ENCODE measurements at places on chromosomes 16 and 17. TPM values are rescaled to one million over a fixed set of nuclear protein-coding genes. Genes with fewer than 3 reads are reported as not detected.
A peak's percentile ranks its signal among the peaks of the same experiment; 100 is the strongest.

DNA sequence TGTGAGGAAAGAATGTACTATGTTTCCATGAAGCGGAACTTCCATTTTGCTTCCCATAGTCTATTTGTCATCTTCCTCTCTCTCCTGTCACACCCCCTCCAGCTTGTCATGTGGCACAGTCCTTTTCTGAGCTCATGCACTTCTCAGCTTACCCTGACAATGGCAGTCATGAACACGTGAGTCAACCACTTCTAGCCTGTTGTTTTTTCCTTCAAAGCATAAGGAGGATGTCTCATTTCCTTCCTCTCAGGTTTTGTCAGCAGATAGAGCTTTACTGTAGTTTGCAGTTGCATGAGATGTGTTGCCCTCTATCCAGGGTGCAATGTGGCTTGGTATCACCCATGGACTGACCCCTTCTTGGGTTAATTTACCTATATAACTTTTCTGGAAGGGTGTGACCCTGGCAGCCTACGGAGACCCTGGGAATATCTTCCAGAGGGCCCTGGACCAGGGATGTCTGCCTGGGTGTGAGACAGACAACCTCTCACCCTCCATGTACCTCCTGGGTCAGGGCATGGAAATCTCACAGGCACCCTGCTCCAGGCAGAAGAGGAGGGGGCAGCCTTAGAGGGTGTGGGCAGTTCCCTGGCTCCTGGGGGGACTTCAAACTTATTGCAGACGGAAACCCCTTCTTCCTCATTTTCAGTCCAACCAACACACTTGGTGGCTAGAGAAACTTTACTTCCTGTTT lies 4.0 kb upstream of the ZNF267 start:
- H3K36me3 ChIP-seq: no peaks in the 10 kb centered on the region
- peak overlapping the region; percentile 80 for H3K27ac ChIP-seq
- H3K4me3 ChIP-seq: no peak overlapping the region
- H3K4me1 ChIP-seq: peaks cover 17% of the 10 kb centered on the region

DNA sequence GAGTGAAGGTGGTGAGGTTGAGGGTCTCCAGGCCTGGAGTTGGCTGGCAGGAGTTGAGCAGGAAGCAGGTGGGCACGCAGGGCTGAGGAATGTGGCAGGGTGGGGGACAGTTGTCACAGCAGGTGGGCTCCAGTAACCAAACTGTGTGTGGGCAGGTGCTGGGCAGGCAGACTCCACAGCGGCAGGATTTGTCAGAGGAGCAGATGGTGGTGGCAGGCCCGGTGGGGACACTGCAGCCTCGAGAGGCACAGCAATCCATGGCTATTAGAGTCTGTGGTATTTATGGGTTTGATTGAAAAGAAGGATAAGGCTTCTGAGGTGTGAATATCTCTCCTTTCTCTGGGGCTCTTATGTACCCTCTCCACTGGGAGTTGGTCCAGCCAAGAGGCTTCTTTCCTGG lies at the start of gene KRTAP3-3:
Gene KRTAP3-3 (minus strand): TSS at position 326 of the 400 bp plus-strand sequence. CDS start 67 bp downstream, at position 259.
- no peaks in the 10 kb centered on the region for H3K27me3 ChIP-seq
- no peak within 1 kb of the TSS for H3K4me3 ChIP-seq
- DNase-seq: no peak
- H3K4me1 ChIP-seq: peaks cover 4% of the 10 kb centered on the region
- no peaks in the 10 kb centered on the region for H3K36me3 ChIP-seq

DNA sequence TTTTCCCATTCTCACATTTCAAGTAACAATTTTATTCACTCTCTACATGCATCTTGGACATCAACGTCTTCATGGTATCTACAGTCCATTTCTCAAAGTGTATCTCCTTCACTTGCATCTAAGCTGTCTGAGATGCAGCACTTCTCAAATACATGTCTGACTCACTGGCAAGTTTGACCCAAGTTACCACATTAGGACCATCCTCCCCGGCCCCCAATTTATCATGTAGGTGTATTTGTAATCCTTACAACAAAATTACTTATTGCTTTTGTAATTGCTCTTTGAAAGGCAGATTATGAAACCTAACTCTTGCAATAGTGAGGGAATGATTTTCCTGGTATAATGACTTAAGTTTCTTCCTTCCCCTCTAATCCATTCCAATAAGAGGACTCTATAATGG lies 28.9 kb upstream of the ULK2 start:
- H3K36me3 ChIP-seq: no peaks in the 10 kb centered on the region
- no peak overlapping the region for H3K27ac ChIP-seq
- no peaks in the 10 kb centered on the region for H3K27me3 ChIP-seq
- no peak for DNase-seq
- no peak overlapping the region for H3K4me3 ChIP-seq

- no peak for DNase-seq
- H3K4me3 ChIP-seq: no peak overlapping the region
- H3K27me3 ChIP-seq: no peaks in the 10 kb centered on the region
Measured at GRCh38 chr16:1042866-1043265, 29.7 kb upstream of the SSTR5 start.

- H3K36me3 ChIP-seq: no peaks in the 10 kb centered on the region
- H3K27ac ChIP-seq: no peak overlapping the region
- DNase-seq: no peak
- H3K4me3 ChIP-seq: no peak overlapping the region
Measured at GRCh38 chr17:57405491-57406072, 149.3 kb downstream of the MSI2 start.

DNA sequence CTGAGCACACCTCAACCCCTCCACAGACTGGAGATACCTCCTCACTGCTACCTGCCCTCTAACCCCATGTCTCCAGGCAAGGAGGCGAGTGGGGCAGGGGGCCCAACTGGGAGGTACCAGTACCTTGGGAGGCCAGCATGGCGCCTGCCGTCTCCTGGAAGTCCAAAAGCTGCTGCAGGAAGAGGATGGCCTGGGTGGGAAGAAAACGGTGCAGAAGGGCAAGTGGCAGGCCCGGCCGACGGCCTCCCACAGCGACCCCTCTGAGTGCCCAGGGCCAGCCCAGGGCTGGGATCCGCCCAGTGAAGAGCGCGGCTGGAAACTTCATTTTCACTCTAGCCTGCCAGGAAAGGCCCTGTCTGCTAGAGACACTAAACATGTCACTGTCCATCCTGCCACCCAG lies 8.5 kb downstream of the ZACN start:
- no peaks in the 10 kb centered on the region for H3K4me1 ChIP-seq
- DNase-seq: no peak
- no peak overlapping the region for H3K27ac ChIP-seq
- H3K27me3 ChIP-seq: no peaks in the 10 kb centered on the region

GRCh38 chr16:85778873-85779272 lies 20.5 kb downstream of the EMC8 start:
- no peak for DNase-seq
- no peaks in the 10 kb centered on the region for H3K27me3 ChIP-seq
- H3K4me3 ChIP-seq: no peak overlapping the region
- peaks cover 11% of the 10 kb centered on the region for H3K4me1 ChIP-seq
- no peaks in the 10 kb centered on the region for H3K36me3 ChIP-seq
- H3K27ac ChIP-seq: no peak overlapping the region

DNA sequence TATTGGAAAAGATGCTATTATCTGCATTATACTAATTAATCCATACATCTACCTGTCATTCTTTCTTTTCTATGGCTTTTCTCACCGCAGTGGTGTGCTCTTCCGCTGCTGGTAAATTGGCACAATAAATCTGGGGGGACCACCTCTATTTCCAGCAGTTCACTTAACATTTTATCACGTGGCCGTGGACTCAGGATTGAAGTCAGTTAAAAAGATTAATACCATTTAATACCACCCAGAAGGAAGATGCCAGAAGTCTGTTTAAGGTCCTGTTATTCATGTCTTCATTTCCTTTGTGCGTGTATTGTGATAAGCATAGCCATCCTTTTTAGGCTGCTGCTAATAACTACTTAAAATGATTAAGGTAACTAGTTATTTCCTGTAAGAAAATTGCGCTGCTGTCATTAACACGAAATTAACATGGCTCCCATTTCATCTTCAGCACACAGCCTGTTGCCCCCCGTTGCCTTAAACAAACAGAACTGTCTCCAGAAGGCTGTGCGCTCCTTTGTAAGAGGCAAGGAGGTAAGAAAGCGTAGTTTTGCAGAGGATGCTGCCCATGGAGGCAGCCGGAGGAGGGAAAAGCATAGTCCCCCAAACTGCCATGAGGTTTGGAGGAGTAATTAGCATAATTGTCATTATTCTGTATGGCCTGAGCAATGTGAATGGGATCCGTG lies 414.4 kb downstream of the UTP18 start:
- no peak overlapping the region for H3K27ac ChIP-seq
- DNase-seq: no peak
- H3K27me3 ChIP-seq: no peaks in the 10 kb centered on the region
- H3K4me1 ChIP-seq: no peaks in the 10 kb centered on the region

- DNase-seq: no peak
- no peak overlapping the region for H3K27ac ChIP-seq
- no peaks in the 10 kb centered on the region for H3K36me3 ChIP-seq
- H3K27me3 ChIP-seq: no peaks in the 10 kb centered on the region
- H3K4me1 ChIP-seq: no peaks in the 10 kb centered on the region
Measured at GRCh38 chr17:70157151-70157550, 12.2 kb upstream of the KCNJ2 start.

- DNase-seq: peak; percentile 43
- peaks cover 50% of the 10 kb centered on the region for H3K4me1 ChIP-seq
- H3K27me3 ChIP-seq: no peaks in the 10 kb centered on the region
Measured at GRCh38 chr17:59838052-59838916, 54.5 kb downstream of the TUBD1 start.

DNA sequence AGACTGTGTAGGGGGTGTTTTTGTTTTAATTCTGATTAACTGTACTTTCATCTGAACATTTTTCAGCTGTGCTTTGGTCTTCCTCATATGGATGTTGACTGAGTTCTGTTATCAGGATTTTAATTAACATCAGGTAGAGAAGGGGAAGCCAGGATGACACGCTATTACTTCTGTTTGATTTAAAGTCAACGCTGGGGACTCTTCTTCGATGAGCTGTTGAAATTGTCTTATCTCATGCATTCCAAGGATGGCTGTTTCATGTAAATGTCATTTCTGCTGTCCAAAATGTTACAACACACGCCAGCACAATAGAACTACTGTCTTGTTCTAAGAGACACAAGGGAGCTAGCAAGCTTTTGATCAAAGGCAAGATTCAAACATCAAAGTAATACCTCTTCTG lies 263.3 kb upstream of the CDH5 start:
- no peak overlapping the region for H3K27ac ChIP-seq
- H3K4me1 ChIP-seq: no peaks in the 10 kb centered on the region
- H3K27me3 ChIP-seq: no peaks in the 10 kb centered on the region
- no peak for DNase-seq
- no peaks in the 10 kb centered on the region for H3K36me3 ChIP-seq

- no peaks in the 10 kb centered on the region for H3K36me3 ChIP-seq
- H3K27ac ChIP-seq: no peak overlapping the region
- no peak for DNase-seq
- H3K4me3 ChIP-seq: no peak overlapping the region
- no peaks in the 10 kb centered on the region for H3K27me3 ChIP-seq
Measured at GRCh38 chr17:52606590-52606989, 448.1 kb upstream of the CA10 start.

GRCh38 chr16:2019518-2019920 lies at the start of gene NPW:
NPW (plus strand) TSS chr16:2019785.
- no peaks in the 10 kb centered on the region for H3K27me3 ChIP-seq
- no peak within 1 kb of the TSS for H3K27ac ChIP-seq
- peaks cover 32% of the 10 kb centered on the region for H3K4me1 ChIP-seq
- H3K4me3 ChIP-seq: no peak within 1 kb of the TSS
- DNase-seq: no peak

DNA sequence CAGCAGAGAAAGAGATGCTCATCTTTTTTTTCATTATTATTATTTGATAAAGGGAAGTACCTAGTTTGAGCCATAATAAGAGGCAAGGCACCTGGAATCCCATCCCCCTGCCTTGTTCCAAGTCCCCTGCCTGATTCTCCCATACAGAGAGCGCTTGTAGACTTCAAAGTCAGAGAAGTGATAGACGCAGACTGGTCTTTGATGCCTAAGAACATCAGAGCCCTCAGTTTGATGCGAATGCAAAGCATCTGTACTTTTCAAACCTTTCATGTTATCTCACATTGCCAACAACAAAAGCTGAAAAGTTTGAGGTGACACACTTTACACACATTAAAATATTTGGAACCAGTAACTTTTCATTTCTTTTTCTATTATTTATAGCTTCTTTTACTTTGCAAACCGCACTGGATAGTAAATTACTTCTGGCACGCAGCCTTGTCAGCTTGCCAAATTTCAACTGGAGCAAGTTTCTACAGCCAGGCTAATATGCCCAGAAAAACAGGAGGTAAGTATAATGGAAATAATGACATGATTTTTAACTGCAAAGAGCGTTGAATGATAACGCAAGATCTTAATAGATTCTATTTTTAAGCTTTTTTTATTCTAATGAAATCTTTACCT lies 5.9 kb upstream of the UTP6 start:
- H3K27me3 ChIP-seq: no peaks in the 10 kb centered on the region
- H3K4me3 ChIP-seq: no peak overlapping the region
- H3K36me3 ChIP-seq: no peaks in the 10 kb centered on the region
- H3K4me1 ChIP-seq: peaks cover 6% of the 10 kb centered on the region

GRCh38 chr17:31803494-31804213 lies 55.4 kb downstream of the COPRS start:
- H3K4me1 ChIP-seq: peaks cover 13% of the 10 kb centered on the region
- no peak overlapping the region for H3K4me3 ChIP-seq
- no peak overlapping the region for H3K27ac ChIP-seq

DNA sequence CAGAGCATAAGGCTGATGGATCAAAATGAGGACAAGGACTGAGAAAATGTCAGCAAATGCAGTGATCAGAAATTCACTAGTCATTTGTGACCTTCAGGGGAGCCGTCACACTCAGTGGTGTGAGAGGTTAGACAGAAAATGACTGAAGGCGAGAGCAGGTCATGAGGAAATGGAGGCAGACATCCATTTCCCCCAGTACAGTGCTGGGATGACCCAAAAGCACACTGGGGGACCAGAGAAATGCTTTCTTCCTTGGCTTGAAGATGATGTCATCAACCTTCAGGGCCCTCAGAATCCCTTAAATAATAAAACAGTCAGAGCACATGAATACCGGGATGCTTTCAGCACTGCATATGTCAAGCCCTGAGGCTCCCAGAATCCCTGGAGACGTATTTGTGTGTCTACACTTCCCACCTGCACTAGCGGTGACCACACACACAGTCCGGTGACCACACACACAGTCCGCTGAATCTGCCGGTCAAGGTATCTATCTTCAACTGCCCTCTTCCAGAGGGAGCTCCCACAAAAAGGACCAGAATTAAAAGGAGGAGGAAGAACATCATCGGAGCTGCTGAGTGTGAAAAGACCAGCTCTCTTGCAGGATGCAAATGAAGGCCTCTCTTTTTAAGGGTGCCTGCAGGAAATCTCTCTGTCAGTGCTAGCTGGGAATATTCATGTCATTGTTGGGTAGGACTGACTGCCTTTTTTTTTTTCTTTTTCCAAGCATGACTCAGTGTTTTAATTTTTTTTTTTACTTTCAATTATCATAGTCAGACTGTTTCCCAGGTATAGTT lies 8.2 kb downstream of the UBE2O start:
- no peak overlapping the region for H3K4me3 ChIP-seq
- no peak for DNase-seq
- H3K27ac ChIP-seq: no peak overlapping the region
- peaks cover 16% of the 10 kb centered on the region for H3K4me1 ChIP-seq

TMEM92 gene
- total RNA-seq: not detected

MARVELD3 gene
- 58.7 TPM for total RNA-seq

PDE6G gene
- not detected for total RNA-seq

WNT3 gene
- 1.6 TPM for total RNA-seq

All from body of pancreas (tissue), 4 donors.